ENCODE measurements at places on chromosomes 1 and 21.

DNA sequence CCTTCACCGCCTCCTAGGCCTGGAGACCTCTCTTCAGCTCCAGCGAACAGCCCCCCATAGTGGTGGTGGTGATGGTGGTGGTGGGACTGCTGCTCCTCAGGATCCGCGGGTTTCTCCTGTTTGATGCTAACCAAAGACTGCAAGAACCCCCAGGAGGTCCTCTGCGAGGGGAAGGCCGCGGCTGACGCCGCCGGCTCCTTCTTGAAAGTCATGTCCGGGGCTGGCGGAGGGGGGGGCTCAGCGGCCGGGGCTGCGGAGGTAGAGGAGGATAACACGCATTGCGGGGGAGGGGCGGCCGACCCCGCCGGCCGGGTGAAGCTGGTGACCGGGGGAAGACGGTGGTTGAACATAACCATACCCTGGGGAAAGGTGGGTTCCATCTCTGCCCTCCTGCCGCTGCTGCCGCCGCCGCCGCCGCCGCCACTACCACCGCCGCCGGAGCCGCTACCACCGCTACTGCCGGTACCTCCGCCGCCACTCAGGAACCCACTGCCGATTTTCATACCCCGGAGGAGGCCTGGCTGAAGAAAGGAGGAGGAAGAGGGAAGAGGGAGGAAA is 554 bp downstream of the ZNF281 start:
- peak; percentile 60 for DNase-seq

GRCh38 chr1:245874942-245875580 is 632.0 kb downstream of the SMYD3 start:
- no peak for DNase-seq

DNA sequence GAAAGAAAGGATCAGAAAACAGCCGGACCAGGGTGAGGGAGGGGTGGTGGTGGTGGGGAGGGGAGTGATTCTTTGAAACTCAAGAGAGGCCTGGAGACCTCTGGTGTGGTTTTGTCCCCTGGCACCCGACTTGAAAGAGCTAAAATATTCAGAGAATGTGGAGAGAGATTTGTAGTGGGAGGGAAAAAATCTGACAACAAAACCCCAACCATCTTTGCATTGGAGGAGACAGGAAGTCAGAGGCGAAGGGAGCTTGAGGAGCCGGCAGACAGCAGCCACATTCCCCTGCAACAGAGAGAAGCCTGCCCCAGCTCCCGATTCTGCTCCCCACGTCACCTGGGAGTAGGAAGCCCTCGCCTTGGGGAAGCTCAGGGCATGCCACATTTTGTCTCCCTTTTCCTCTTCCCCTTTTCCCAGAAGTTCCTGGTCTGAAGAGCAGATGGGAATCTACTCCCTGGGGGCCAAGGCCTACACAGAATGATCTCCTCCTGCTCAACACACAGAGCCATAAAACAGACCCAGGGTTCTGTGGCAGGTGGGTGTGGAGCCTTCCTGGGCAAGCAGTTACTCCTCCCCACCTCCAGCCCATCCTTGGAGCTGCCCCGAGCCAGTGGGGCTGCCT is 84.9 kb downstream of the ITPKB start:
- no peak for DNase-seq

DNA sequence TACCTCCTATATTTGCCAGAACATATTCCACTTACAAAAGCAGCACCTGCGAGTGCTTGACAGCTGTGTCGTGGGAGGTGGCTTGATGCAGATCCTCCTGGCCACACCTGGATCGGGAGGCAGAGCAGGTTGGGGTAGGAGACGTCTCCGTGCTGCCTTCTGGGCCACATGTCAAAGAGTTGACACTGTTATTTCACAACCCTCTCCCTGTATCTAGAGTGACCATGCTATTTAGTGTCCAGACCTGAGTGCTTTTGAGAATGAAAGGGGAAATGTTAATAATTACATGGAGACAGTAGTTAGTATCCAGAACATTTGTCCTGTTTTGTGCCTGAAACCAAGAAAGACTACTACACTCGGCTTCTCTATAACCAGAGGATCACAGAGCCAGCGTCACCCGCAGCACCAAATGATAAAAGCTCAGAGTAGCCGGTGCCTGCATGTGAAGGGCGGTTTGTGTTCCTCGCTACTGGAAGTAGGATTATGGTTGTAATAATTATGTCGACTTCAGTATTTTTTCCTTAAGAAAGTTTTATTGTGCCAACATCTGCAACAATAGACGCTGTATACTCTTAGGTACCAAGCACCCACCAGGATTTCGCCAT is 77.1 kb downstream of the GALNT2 start:
- DNase-seq = no peak

DNA sequence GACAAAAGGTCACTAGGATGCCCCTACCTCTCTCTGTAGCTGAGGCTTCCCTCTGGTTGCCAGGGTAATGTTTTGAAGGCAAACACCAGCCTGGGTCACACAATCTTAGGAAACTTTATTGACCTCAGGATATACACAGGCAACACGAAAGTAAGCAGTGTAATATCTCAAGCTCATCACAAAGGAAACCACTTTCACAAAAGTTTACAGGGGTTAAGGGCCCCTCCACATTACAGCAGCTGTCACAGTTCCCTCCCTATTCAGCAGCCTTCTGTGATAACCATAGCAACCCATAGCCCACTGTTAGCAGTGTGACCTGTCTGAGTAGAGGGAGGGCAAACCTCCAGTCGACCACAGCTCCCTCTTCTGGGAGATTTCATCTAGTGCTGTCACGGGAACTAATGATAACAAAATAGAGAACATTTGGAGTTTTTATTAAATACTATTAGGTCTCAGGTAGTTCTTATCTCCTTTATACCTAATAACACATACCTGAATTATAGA is 149.8 kb downstream of the PTPRC start:
- DNase-seq = no peak

- DNase-seq = no peak
Measured at GRCh38 chr1:17559615-17560419, 20.3 kb downstream of the ARHGEF10L start.

GRCh38 chr1:87644579-87645190 is 316.0 kb downstream of the LMO4 start:
- no peak for DNase-seq

- no peak for DNase-seq
Measured at GRCh38 chr1:55399346-55399745, 184.2 kb upstream of the USP24 start.

DNA sequence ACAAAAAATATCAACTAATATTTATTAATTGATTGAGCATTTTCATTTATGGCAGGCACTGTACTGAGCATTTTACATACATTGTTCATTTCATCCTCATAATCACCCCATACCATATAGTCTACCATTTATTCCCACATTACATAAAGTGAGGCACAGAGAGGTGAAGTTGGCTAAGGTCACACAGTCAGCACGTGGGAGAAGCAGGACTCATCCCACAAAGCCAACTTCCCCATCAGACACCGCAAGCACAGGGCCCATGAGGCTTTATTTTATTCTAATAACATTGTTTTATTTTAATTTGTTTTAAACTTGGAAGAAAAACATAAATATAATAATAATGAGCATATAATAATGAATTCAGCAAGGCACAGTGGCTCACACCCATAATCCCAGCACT is 43.1 kb upstream of the CAPZB start:
- no peak for DNase-seq

- peak; percentile 45 for DNase-seq
Measured at GRCh38 chr1:183023601-183024316, 539 bp downstream of the LAMC1 start.

DNA sequence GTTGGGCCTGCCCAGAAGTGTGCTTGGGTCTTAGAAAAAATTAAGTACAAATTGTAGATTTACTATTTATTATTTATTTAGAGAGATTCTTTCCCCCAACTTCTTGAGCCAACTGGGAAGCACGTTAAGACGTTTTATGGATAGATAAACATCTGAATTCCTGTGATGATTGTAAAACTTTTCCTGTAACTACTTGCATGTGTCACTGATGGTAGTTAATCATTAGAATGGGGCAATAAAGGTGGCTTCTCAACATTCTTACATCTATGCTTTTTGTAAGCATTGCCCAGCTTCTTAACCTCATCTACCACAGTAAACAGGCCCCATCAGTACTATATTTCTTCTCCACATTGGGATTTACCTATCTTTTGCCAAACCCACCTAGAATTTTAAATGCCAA is 559.8 kb downstream of the LMO4 start:
- DNase-seq = no peak

DNA sequence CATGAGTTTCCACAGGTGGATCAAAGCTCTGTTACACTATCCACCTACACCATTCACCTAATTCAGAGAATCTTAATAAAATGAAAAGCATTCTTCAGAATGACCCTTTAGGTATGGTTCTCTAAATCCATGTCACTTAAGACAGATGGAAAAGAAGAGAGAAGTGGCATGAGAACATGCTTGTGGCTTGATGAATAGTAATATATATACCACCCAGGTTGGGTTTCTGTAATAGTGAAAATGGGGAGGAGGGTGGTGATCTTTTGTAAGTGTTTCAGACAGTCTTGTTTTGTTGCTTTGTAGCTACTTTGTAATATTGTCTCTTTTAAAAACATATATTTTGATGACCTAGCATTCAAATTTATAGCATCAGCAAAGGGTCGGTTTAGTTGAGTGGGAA is 469.8 kb downstream of the USP25 start:
- DNase-seq = no peak

DNA sequence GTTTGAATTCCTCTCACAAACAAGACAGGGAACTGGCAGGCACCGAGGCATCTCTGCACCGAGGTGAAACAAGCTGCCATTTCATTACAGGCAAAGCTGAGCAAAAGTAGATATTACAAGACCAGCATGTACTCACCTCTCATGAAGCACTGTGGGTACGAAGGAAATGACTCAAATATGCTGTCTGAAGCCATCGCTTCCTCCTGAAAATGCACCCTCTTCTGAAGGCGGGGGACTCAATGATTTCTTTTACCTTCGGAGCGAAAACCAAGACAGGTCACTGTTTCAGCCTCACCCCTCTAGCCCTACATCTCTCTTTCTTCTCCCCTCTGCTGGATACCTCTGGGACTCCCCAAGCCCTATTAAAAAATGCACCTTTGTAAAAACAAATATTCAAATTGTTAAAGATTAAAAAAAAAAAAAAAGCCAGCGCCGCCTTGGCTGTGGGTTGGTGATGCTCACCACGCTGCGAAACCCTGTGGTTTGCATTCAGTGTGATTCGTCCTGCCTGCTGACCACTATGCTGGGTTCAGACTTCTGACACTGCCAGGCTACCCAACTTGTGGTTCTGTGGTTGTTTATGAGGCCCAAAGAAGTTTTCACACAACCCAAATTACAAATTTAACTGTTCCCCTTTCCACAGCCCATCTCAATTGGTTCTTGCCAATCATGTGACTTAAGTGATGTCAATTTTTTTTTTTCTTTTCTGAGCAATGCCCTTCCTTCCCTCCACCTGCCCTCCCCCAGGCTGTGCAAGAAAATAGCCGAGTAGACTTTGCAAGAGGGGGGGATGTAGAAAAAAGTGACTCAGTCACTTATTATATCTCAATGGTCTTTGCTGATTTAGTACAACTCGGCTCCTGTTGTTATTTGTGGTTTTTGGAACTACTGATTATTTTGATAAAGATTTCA is at the start of gene RUNX1:
Gene RUNX1, minus strand, starts transcription at position 597 of the 912 bp plus-strand sequence.
- peak; percentile 83 for DNase-seq

DNA sequence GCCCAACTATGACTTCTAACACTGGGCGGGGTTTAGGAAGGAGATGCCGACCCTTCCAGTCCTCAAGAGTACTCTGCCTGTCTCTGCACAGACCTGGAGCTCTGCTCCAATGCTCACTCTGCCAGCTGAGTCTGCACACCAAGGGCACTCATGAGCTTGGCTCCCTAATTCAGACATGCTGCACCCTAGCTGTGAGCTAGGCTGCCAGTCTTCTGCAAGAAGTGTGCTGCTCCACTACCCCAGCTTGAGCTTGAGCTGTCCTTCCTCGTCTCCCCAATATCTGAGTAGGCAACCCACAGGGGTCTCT is 13.2 kb downstream of the TP53BP2 start:
- DNase-seq = no peak

DNA sequence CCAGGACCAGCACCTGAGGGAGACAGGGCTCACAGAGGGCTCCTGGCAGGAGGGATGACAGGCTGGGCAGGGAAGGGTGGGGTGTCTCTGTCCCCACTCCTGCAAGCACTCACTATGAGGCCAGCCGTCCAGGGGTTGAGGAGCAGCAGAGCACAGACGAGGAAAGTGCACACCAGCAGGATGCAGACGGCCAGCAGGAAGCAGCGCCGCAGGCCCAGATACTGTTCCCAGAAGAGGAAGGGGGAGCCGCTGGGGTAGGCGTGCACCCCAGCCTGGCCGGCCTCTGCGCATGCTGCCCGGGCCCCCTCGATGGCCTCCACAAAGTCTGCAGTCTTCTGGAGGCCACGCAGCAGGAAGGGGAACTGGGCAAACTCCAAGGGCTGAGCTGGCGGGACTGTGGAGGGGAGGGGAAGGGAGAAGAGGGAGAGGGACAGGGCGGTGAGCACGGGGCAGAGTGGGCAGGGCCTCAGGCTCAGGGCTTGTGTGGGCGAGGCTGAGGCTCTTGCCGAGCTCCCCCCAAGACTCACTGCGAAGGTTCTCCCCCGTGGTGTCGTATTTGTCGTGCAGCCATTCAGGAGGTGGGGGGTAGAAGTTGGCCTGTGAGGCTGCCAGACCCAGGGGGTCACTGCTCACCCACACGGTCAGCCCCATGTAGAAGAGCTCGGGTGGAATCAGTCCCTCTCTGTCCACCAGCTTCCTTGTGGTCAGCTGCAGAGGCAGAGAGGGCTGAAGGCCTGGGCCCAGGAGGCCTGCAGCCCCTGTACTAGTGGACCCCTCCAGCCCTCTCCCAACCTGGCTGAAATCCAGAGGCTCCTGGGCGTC is 16.5 kb downstream of the PTCH2 start:
- no peak for DNase-seq

- no peak for DNase-seq
Measured at GRCh38 chr1:1669468-1670440, 10.9 kb upstream of the CDK11B start.

- DNase-seq = no peak
Measured at GRCh38 chr1:23020706-23021405, 1.6 kb downstream of the KDM1A start.

GRCh38 chr1:14929547-14930246 is 223.8 kb upstream of the TMEM51 start:
- no peak for DNase-seq

DNA sequence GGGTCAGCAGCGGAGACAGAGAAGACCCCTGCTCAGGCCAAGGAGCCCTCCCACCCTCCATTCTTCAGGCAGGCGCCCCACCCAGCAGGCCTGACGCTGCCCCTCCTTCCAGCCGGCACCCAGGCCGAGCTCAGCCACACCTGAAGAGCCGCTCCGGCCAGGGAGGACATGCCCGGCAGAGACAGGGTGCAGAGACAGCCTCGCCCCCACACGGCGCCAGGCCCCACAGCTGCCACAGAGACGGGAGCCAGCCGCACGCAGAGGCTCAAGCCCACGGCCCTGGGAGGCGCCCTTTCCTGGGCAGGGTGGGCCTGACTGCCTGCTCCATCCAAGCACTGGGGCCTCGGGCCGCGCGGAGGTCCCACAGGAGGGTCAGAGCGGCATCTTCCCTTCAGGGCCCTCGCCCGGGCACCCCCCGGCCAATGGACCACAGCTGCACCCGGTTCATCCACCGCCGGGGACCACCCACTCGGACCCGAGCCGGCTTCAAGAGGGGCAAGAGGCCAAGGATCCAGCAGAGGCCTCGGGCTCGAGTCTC is 5.2 kb downstream of the TTLL10 start:
- peak; percentile 21 for DNase-seq

All from activated naive CD4-positive, alpha-beta T cell treated with anti-CD3 and anti-CD28 coated beads, Interleukin-2, amount 10 ng/mL, durations not matched to agents 7 days and 5 days (primary cell).